ENCODE measurements at places on chromosomes 7 and 10.

DNA sequence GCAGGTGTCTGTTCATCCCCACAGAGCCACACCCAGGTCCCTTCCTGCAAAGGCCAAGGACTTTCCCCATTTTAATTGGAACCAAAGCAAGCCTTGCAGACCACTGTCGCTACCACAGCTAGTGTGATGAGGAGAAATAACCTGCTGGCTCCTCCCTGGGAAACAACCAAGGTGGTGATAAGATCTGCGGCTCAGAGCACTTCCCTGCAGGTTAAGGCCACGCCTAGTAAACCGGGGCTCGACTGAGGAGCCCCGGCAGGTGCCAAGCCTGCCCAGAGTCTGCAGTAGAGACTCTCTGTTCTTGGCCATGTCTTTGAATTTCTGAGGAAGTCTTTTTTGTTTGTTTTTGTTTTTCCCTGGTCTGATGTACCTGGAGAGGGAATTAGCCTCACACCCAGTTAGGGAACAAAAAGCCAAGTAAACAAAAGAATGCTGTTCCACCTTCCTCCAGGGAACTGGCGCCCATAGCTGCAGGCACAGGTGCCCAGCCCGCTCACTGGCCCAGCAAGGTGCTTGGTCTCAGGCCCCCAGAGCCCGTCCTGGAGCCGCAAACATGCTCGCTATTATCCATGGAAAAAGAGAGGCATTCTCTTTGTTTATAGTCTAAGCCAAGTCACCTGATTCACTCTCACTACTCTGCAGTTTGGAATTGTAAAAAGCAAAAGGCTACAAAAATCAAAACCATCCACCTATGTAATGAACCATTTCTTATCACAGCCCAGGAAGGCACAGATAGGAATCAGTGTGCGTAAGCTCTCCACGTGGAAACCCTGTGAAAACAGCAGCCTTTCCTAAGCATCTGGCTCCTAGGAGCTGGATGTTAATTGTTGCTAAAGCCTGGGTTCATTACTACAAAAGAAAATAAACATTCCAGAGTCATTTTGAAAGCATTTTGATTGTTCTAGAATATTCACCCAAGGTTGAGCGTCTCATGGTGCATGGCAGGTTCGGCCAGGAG is 2.7 kb downstream of the GPR146 start:
- peak; percentile 54 for DNase-seq

GRCh38 chr10:3774018-3774813 is 10.8 kb downstream of the KLF6 start:
- no peak for DNase-seq

DNA sequence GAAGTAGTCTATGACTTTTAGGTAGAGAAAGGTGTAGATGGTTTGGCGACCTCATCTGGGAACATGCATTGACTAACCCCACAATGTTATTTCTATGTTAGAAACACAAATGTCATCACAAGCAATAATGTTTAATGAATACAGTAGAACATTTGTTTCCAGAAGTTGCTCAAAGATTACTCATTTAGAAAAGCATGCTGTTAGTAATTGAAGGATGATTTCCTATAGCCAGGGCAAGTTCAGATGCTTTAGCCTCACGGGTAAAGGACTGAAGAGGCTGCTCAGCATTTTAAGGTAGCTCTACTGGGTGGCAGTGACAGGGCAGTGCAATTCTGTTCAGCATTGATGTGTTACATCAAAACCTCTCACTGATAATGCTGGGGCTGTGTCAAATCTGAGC is 199.3 kb upstream of the FZD1 start:
- no peak for DNase-seq

DNA sequence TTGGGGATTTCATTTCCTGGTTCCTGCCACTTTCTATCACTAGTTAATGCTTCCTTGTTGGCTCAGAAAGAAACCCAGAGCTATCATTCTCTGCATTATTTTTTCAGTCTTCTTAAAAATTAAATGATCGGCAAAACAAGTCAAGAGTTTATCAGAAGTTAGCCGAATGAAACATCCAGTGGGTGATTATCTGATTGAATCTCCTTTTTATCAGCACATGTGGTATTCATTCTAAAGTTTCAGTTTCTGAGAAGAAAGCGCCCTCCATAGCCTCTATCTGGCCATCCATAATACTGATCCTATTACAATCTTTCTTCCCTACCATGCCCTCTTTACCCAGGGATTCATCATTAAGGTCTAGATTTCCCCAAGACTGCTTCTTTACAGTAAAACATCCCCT is 71.8 kb downstream of the OSBPL3 start:
- no peak for DNase-seq

GRCh38 chr10:70176441-70176840 is 6.1 kb upstream of the SAR1A start:
- DNase-seq: no peak

DNA sequence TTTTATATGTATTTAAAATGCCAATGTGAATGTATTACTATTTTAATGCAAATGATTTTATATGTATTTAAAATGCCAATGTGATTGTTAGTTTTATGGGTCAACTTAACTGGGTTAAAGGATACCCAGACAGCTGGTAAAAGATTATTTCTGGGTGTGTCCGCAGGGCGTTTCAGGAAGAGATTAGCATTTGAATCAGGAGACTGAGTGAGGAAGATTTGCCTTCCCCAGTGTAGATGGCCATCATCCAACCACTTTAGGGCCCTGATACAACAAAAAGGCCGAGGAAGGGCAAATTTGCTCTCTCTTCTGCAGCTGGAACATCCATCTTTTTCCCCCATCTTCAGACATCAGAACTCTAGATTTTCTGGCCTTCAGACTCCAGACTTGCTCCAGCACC is 116.2 kb downstream of the BAMBI start:
- no peak for DNase-seq

DNA sequence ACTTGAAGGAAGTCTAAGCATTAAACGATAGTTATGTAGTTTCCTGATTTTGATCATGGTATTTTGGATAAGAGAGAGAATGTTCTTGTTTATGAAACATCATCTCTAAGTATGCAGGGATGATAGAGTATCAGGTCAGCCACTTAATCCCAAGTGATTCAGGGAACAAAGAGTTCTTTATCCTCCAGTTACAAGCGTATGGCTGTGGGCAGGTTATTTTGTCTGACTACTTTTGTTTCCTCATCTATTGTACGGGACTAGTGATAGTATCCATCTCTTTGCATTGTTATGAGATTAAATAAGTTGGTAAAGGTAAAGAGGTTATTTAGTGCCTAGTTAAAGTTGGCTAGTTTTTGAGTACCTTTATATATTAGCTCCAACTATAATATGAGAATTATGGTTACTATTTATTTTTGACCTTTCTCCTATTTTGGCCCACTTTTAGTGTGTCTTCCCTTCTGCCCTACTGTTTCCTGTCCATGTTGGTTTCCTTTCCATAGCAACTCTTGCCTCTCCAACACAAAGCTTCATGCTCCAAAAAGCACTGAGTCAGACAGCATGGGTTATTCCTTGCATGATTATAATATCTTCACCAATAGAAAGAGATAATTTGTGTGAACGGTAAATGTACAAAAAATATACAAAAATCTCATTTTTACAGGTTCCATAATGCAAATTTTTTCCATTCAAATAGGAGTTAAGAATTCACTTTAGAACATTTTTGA is 65.4 kb downstream of the SP8 start:
- DNase-seq: no peak

- DNase-seq: no peak
These were observed 37.4 kb downstream of the PRKAG2 start for GRCh38 chr7:151839451-151839921.

GRCh38 chr10:89470628-89471027 is 56.3 kb downstream of the IFIT5 start:
- no peak for DNase-seq

- no peak for DNase-seq
These were observed 83.3 kb downstream of the FAM107B start for GRCh38 chr10:14691359-14691758.

- DNase-seq: no peak
These were observed 134.1 kb downstream of the ZNF438 start for GRCh38 chr10:30897547-30897946.

DNA sequence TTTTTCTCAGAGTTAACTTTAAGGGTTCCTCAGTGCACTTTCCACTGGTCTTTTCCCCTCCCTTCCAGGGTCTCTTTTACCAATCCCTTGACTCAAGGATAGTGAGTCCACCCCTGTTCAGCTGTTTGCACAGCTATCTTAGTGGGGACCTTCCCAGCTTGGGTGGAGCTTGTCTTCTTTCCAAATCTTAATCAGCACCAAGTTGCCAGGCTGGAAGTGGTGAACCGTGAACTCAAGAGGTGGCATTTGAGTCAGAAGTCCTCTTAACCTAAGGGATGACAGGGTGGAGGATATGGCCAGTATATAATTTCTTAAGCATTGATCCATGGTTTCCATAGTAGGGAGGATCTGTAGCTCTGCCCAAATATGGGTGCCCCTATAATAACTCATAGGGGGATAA is 25.0 kb downstream of the MAPK8 start:
- no peak for DNase-seq

- DNase-seq: no peak
These were observed 1123.9 kb downstream of the CNTNAP2 start for GRCh38 chr7:147240468-147240867.

GRCh38 chr7:115479448-115479847 is 551.1 kb downstream of the TFEC start:
- DNase-seq: no peak

GRCh38 chr10:18254086-18254485 is 113.9 kb downstream of the CACNB2 start:
- DNase-seq: no peak

DNA sequence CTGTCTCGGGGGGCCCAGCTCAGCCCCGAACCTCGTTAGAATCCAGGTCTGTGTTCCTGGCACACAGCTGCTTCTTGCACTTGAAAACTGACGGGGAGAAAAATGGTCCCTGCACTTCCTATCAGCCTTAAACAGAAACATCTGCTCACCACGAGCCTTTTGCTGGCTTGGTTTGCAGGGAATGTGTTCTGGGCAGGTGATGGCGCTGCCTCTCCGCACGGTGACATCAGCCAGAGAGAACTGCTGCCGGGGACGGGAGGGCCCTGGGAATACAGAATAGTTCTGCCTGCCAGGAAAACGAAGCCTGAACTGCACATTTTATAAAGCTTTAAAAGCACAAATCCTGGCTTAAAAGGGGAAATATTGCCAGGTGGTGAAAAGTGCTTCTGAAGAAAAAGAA is 622.5 kb downstream of the TYW1 start:
- no peak for DNase-seq

DNA sequence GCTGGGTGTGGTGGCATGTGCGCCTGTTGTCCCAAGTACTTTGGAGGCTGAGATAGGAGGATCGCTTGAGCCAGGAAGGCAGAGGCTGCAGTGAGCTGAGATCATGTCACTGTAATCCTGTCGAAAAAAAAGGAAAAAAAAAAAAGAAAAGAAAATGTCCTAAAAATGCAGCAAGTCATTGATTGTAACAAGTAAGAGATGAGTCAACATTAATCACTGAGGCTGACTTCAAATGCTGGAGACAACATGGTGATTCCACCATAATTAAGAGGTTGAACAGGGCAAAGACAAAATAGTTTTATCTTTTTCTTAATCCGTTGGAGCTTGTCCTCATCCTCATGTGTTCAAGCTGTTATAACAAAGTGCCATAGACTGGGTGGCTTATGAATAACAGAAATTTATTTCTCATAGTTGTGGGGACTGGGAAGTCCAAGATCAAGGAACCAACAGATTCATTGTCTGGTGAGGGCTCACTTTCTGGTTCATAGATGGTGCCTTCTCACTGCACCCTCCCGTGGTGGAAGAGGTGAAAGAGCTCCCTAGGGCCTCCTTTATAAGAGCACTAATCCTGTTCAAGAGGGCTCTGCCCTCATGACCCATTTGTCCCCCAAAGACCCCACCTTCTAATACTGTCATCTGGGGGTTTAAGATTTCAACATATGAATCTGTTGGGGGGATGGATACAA is 60.3 kb downstream of the TBXAS1 start:
- DNase-seq: no peak

DNA sequence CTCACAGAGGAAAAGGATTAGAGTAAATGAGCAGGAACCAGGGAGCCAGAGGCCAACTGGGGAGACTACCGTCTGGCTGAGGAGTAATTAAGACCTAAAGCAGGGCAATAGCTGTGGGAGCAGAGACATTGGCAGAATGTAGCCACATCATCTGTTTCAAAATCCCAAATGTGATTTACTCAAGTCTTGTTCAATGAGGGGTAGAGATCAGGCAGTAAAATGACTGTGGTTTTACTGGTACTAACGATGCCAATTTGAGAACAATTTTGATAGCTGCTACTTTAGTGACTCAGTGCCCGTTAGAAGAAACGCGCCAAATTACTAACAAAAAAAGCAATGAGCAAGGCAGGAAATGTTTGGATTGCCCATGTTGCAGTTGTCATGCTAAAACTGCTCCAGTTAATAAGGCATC is 12.7 kb upstream of the MIOS start:
- no peak for DNase-seq

GRCh38 chr7:107069457-107069856 is 25.0 kb downstream of the PRKAR2B start:
- no peak for DNase-seq

DNA sequence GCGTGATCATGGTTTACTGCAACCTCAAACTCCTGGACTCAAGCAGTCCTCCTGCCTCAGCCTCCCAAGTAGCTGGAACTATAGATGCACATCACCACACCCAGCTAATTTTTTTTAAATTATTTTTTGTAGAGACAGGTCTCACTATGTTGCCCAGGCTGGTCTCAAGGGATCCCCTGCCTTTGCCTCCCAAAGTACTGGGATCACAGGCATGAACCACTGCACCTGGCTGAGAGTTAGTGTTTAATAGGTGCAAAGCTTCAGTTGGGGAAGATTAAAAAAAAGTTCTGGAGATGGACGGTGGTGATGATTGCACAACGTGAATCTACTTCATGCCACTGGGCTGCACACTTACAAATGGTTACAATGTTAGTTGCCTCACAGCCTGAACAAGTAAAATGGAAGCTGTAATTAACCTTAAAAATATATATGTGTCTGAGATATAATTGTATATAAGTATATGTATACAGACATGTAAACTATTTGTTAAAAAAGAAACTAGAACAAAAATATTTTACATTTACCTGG is 106.4 kb upstream of the ZNF438 start:
- no peak for DNase-seq

DNA sequence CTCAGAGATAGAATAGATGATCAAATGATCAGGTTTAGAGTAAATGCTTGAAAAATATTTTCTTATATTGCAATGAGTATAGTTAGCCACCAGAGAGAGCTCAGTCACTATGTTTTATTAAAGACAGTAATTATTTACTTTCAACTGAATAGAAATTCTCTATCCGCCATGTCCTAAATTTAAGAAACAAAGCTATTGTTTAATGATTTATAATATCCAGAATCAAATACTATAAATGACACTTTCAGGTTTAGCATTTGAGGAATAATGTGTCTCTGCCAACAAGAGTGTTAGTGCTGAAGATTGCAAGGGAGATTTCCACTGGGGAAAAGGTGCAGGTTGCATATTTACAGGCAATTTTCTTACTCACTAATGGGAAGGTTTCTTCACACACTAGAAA is 184.7 kb downstream of the DGKB start:
- DNase-seq: no peak

GRCh38 chr7:103593691-103594090 is 147.7 kb upstream of the SLC26A5 start:
- DNase-seq: no peak

DNA sequence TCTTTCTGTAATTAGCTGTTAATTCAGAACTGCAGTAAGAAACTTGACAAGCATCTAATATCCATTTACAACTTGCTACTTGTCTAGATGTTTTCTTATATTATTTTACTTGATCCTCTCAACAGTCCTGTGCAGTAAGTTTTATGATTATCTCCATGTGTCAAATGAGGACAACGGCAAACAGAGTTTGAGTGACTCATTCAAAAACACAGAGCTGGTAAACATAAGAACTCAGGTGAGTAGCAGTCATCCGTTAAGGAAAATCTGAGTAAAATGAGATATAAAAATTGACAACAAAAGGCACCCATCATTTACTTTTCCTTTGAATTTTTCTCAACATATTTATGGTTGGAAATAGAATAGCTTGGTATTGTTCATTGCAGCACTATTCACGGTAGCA is 19.0 kb upstream of the TARP start:
- DNase-seq: no peak
